ENCODE measurements at places on chromosomes 5 and 9.
A peak's percentile ranks its signal among the peaks of the same experiment; 100 is the strongest.

GRCh38 chr5:142186857-142187594, 78.4 kb downstream of the NDFIP1 start:
- no peak for DNase-seq

DNA sequence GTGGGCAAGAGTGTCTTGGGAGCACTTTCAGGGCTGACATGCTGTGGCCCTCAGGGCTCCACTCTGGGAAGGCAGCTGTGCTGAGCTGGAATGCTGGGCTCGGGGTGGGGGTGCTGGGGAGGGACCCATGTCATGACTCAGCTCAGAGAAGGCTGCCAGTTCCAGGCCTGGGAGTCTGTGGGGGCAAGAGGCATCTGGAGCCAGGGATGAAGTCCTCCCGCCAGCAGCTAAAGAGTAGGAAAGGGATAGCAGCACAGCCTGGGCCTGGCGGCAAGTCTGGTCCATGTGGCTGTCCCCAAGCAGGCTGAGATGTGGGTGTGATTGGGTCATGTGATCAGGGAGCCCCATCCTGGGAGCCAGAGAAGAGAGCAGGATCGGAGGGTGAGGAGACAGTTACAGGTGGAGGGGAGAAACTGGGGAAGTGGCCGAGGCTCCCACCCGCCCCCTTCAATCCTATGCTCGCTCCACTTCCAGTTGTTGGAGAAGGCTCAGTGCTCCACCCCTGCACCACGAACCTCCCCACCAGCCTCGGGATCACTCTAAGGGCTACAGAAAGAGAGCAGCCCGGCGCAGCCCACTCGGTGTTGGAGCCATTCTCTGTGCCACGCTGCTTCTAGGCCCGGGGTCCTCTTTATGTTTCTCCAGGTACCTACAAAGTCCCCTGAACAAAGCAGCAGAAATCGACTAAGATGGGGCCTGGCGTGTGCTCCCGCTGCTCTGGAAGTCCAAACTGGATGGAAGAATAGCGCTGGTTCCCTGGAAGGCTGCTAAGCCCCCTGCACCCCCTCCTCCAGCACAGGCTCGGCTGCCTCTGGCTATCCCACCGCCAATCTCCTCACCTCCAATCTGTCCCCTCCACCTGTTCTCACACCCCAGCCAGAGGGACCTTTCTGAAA, 12.0 kb downstream of the PDGFRB start:
- no peak for DNase-seq

DNA sequence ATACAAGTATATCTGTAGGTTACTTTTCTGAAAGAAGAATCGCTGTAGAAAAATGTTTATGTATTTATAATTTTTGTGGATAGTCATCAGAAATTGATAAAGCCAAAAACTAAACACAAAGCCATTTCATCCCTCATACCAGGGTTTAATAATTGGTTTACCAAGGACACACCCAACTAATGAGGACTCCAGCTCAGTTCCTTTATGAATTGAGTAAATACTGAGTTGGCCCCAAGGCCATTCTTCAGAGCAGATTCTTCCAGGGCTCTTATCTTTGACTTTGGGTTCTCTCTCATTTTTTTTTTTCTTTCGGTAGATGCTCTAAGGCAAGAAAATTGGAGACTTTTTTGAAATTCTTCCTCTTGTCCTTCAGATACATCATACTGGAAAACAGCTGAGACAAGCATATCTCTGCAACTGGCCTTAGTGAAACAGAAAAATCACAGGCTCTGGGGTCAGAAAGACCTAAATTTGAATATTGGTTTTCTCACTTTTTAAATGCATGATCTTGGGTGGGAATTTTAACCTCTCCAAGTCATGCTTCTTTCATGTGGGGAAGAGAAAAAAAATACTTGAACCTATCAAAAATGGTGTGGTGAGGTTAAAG, 401.8 kb downstream of the ARHGEF28 start:
- DNase-seq = no peak

- no peak for DNase-seq
These were observed 156.4 kb upstream of the ELL2 start for GRCh38 chr5:96117771-96118651.

DNA sequence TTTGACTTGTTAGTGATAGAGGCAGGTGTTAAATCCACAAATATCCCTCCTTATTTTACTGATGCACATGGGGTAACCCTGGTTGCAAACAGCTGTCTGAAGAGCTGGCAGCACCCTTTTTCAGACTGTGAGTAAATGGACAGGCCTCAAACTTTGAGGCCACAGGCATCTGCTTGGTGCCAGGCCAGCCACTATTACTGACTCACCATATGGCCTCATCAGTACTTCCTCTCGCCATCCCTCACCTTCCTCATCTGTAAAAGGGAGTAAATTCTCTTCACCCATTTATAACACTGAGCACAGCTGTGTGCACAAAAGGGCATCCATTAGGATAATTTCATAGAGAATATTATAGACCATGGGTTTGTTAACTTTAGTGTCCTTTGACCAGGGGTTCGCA, 11.9 kb upstream of the TNIP1 start:
- DNase-seq = no peak

DNA sequence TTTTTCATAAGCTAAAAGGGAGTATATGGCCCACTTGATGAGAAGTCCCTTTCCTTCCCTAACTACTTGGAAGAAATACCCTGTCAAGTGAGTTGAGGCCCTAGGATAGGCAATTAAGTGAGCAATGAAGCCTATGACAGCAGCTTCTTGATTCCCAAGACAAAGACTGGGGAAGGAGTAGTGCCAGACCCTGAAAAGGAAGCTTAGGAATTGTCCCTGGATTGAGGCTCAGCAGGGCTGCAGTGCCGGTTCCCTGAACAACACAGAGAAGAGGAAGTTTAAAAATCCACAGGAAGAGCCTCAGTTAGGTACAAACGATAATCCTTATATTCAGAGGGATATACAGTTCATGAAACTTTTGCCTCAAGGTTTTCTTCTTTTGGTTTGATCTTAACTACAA, 61.8 kb upstream of the RAD23B start:
- DNase-seq = no peak

- peak; percentile 66 for DNase-seq
These were observed 6.7 kb upstream of the WNT8A start for GRCh38 chr5:138077064-138077696.

DNA sequence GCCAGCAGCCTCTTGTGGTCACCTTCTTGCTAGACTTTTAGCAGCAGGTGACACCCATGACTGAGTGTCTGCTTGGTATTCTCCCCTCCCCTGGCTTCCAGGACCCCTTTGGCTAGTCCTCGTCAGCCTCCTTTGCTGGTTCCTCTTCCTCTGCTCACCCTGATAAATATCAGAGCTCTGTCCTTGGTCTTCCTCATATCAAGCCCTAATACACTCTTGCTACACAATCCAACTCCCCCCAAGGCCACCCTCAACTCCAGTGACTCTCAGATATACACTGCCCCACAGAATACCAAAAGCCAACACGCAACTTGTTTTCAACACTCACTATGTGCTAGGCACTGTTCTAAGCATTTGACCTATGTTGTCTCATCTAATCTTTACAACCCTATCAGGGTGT, 30.3 kb upstream of the LCP2 start:
- no peak for DNase-seq

GRCh38 chr5:111950660-111951059, 193.7 kb upstream of the NREP start:
- no peak for DNase-seq

- no peak for DNase-seq
These were observed 49.4 kb downstream of the GGTA1 start for GRCh38 chr9:121450241-121450640.

DNA sequence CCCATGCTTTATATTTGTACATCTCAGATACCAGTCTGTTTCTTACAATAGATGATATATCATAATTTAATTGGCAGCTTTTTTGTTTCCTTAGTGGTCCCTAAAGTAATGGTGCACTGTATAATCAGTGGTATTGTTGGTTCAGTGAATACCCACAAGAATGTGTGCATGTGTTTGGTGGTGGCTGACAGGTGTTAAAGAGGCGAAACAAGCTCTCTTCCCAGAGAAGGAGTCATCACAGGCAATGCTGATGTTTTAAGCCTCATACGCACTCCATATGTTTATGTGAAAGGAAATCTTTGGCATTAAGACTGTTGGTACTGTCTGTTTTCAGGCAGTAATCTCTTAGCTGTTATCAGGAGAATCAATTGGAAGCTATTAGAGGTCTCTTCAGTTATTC, 49.2 kb upstream of the KIAA1958 start:
- DNase-seq = no peak

- no peak for DNase-seq
These were observed 20.1 kb upstream of the SLC36A1 start for GRCh38 chr5:151427258-151427657.

DNA sequence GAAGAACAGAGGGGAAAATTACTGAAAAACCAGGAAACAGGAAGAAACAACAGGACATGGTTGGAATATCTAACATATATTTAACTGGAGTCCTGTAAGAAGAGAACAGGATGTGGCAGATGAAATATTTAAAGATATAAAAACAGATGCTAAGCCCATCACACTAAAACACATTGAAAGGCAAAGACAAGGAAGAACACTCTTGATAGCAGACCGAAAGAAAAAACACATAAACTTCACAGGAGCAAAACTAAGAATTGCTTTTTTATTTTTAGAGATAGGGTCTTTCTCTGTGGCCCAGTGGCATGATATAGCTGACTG, 324.4 kb upstream of the ARRDC3 start:
- DNase-seq = no peak

- no peak for DNase-seq
These were observed 29.2 kb upstream of the ECM2 start for GRCh38 chr9:92564982-92565381.

DNA sequence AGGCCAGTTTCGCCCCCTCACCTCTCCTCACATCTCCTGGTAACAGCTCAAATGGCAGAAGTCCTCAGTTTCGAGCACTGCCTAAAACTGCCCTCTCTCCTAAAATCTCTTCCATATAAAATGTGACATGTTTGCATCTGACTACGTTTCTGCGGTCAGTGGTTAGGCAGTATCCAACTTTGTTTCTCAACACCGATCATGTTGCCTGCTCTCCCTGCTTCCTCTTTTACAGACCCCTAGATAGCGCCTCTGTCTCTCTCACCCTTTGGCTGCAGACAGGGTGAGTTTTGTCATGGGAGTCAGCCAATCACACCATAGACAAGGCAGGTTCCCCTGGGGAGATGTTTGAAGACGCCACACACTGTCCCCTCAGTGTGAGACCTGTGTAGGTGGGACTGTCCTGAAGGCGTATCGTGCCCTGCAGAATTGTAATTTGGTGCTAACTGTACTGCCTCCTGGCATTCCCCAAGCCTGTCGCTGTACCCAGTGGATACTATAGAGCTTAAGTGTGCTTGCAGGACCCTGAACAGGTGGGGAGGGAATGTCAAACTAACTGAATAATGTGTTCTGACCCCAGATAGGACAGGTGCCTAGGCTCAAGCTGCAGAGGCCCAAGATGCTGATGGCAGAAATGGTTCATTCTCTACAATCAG, 1.1 kb downstream of the HEXB start:
- no peak for DNase-seq

All from omental fat pad (tissue), 4 donors.